CD4-positive, alpha-beta memory T cell (primary cell): ENCODE measurements at places on chromosomes 16 and 17.

GRCh38 chr16:89779909-89780305 lies 36.5 kb downstream of the FANCA start:
- no peak for DNase-seq

GRCh38 chr17:21357281-21357680 lies 18.9 kb upstream of the KCNJ12 start:
- DNase-seq = no peak

GRCh38 chr16:715477-716199 lies 720 bp downstream of the METRN start:
- no peak for DNase-seq

GRCh38 chr17:57599271-57600045 lies 145.6 kb downstream of the CCDC182 start:
- peak; percentile 27 for DNase-seq

- no peak for DNase-seq
Observed at GRCh38 chr17:74712756-74713155, at the start of gene CD300LF. Gene CD300LF, minus strand, starts transcription at chr17:74712923. Its CDS starts 57 bp downstream, at chr17:74712866.

- DNase-seq = no peak
Observed at GRCh38 chr16:69662901-69663300, 63.5 kb downstream of the NQO1 start.

DNA sequence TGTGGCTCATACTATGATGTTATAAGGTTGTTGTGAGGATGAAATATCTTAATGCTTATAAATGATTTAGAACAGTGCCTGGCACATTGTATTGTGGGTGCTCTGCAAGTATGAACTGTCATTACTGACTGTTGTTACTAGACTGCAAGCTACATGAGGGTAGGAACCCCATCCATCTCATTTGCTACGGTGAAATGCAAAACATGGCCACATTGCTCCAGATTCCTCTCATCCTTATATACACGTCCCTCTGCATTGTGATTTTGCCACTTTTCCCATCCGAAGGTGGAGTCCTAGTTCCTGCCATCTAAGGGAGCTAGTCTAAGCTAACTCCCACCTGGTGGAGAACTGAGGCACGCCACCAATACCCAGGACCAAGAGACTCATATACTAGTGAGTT lies 29.8 kb downstream of the HSBP1 start:
- no peak for DNase-seq

GRCh38 chr17:38875477-38876075 lies 5.7 kb downstream of the LASP1 start:
- no peak for DNase-seq

DNA sequence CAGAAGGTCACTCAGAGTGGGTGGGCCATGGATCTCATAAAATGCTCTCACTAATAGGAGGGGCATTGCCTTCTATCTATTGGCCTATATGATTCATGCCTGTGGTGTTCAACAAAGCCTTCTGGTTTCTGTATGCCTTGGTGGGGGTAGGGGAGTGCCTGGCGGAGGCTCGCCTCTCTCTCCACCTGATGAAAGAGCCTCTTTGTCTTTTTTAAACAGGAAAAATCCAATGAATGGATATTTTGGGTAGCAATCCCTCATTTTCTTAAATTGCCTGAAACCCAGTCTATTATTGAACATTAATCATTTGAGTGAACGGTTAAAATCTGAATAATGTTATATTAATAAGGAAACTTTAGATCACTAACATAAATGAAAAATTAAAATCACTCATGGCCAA lies 90.6 kb downstream of the TOX3 start:
- DNase-seq = no peak

DNA sequence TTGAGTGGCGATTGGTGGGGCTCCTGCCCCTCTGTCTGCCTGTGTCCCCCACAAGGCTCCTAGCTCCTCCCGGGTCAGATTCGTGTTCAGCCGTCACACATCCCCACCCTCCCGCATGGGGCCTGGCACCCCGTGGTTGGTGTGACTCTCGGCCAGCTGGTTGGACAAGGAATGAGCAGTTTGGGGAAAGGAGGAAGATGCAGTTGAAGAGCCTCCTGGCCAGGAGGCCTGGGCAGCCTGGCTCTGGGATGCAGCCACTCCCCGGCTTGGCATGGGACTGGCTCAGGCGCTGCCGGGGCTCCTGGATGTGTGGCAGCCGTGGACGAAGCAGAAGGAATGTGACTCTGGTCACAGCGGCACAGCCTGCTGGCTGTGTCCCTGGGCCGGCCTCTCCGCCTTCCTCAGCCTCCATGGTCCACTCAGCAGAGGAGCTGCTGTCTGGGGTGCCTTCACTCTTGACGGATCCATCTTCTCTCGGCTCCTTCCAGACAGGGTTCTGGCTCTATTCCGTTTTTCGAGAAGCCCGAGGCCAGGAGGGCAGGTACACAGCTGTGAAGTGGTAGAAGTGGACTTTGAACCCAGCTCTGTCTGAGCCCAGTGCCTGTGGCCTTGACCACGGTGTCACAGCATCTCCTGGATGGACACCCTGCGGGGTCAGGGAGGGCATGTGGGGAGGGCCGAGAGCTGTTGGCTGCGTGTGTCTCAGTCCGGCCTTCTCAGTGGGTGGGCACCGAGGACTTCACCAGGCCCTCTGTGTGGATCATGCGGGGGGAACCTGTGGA lies 2.1 kb downstream of the TRAF7 start:
- no peak for DNase-seq

DNA sequence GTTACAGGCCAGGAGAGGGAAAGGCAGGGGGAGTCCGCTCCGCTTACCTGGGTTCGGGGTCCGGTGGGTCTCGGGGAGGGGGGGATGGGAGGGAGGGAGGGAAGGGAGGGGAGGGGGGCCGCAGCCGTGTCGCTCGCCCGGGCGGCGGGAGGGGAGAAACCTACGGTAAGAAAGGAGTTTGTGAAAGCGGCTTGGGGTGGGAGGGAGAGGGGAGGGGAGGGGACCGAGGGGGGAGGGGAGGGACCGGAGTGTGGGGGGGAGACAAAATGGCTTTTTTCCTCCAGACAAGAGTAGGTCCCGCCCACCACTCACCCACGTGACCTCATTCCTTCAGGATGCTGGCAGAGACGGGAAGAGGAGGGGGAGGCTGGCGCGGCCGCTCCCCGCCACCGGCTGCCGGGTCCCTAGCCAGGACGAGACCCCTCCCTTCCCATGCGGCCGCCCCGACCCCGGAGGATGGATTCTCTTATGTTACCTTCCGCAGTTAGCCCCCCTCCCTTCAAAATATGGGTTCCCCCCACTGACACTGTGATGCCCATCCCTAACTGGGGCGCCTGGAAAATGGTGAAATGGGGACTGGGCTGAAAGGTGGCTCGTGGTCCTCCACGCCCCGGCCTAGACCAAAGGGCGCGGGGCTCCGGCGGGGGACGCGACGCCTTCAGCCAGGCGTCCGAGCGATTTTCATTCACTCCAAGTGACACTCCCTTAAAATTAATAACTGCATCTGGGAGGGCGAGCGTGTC lies at the start of gene PCGF2:
TSS of gene PCGF2 (minus strand) at position 188 of the 743 bp plus-strand sequence. CDS start 7,934 bp downstream, outside the sequence.
- DNase-seq = no peak

GRCh38 chr16:68993885-68994284 lies 111.6 kb upstream of the HAS3 start:
- DNase-seq = no peak

DNA sequence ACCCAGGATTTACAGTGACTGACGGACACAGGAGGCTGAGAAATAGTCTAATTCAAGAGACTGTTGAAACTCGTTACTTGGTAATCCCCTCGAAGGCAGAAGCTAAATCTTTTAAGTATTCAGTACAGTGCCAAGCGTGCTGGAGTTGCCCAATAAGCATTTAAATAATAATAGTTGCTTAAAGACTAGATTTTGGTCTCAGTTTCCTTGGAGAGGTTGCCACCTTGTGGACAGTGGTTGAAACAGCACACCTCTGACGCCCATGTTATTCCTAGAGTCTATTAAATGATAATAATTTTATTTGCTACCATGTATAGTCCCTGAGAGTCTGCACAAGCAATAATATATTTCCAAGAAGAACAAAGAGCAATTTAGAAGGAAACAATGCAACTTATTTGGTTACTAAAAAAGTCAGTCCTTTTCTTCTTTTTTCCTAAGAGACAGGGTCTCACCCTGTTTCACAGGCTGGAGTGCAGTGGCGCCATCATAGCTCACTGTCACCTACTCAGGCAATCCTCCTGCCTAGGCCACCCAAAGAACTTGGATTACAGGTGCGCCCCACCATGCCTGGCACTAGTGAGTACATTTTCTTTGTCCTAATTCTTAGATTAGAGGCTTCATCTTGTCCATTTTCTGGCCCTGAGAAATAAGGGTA lies 138.0 kb upstream of the NUDT7 start:
- peak; percentile 28 for DNase-seq

DNA sequence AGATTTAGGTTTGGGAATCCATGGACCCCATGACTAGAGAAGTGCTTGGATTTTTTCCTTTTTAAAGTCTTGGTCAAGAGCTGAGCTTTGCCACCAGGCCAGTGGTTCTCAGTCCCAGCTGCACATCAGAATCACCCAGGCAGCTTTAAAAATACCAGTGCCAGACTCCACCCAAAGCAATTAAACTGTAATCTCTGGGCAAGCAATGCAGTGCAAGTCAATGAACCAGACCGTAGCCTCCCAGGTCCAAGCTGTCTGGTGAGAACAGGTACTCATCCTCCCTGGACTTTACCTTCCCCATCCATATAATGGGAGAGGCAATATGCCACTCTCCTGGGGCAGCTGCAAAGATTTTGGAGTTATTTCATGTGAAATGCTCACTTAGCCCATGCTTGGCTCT lies 223.1 kb upstream of the CDH5 start:
- no peak for DNase-seq

DNA sequence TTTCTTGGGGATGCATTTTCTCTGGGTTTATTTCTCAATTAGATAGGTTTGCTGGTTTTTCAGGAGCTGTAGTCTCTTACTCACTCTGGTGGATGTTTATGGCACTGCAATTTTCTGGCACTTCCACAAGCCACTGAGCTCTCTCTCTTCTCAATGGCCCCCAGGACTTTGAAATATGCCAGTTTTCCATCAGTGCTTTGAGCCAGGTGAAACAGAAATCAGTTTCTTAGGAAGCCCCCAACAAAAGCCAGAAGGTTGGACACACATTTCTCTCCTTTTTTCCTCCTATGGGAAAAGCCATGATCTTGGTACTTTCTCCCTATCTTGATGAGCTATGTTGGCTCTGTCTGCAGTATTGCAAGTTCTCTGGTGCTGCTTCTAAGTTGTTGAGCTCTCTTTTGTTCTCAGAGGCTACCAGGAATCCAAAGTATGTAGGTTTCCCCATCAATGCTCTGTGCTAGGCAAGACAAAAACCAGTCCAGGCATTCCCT lies 90.7 kb upstream of the SMIM36 start:
- peak; percentile 35 for DNase-seq

GRCh38 chr17:73293031-73293430 lies 18.8 kb downstream of the CDC42EP4 start:
- no peak for DNase-seq

DNA sequence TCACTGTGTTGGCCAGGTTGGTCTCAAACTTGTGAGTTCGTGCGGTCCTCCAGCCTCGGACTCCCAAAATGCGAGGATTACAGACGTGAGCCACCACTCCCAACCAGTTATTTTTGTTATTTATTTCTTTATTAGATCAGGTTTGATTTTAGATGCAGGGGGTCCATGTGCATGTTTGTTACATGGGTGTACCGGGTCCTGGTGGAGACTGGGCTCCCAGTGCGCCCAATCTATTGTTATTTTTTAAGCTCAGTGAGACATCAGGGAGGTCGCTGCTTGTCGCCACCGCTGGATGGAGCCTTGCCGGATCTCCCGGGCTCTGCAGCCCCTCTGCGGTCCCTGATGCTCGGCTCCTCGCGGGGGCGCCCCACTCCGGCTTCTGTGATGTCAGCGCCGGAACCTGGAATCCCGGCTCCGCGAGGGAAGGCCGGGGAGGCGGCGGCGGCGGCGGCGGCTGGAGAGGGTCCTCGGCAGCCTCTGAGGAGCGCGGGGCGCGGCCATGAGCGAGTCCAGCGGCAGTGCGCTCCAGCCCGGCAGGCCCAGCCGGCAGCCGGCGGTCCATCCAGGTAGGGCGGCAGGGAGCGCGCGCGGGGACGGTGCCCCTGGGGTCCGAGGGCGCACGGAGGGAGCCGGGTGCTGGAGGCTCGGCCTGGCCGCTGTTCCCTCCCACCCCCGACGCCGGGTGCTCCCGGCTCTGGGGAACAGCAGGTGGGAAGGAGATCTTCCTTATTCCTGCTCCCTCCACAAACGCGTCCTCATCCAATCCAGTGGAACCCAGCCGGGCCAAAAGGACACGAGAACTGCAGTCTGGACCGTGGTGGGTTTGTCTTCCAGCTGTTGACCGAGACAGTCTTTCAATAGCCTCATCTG lies at the start of gene TMC7:
TSS of gene TMC7 (plus strand) at position 370 of the 870 bp plus-strand sequence. CDS start at position 500, 130 bp downstream.
- no peak for DNase-seq

- no peak for DNase-seq
Observed at GRCh38 chr17:16988749-16989229, 16.9 kb upstream of the TNFRSF13B start.

- no peak for DNase-seq
Observed at GRCh38 chr17:68204736-68205135, 43.1 kb upstream of the AMZ2 start.

DNA sequence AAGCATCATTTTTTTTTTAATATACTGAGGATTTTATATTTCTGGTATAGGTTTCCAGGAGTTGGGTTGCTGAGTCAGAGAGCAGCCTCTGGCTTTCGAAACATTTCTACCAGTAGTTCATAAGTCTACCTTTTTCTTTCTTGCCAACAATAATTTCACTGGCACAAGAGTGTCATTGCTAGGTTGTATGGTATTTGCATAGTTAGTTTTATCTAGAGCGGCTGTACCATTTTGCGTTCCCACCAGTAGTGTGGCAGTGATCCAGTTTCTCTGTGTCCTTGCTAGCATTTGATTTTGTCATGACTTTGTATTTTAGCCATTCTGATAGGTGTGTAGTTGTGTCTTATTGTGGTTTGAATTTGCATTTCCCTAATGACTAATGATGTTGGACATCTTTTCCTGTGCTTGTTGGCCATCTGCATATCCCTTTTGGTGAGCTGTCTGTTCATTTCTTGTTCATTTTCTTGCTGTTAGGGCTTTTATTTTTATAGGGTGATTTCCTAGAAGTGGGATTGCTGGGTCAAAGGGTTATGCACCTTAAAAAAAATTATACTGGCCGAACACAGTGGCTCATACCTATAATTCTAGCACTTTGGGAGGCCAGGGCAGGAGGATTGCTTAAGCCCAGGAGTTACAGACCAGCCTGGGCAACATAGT lies 39.9 kb downstream of the SNX29 start:
- no peak for DNase-seq

- DNase-seq = no peak
Observed at GRCh38 chr17:69523244-69523861, 108.9 kb downstream of the MAP2K6 start.

- no peak for DNase-seq
Observed at GRCh38 chr16:81453091-81453728, 8.6 kb downstream of the CMIP start.

GRCh38 chr16:28110074-28110473 lies 46.6 kb upstream of the GSG1L start:
- no peak for DNase-seq

DNA sequence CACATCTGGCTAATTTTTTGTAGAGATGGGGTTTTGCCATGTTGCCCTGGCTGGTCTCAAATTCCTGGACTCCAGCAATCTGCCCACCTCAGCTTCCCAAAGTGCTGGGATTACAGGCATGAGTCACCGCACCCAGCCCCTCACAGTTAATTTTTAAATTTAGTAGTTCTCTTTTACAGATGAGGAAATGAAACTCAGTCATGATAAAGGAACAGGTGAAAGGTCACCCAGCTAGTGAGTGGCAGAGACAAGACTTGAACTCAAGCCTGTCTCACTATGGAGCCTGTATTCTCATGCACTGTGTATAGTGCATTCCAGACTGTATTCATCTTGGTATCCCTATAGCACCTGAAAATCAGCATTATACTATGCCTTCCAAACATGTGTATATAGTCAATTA lies 77.1 kb upstream of the WSB1 start:
- no peak for DNase-seq

- DNase-seq = no peak
Observed at GRCh38 chr16:87495578-87496446, 3.0 kb upstream of the ZCCHC14 start.

GRCh38 chr16:31168848-31169247 lies 11.1 kb upstream of the FUS start:
- DNase-seq = no peak
